Renal pelvis (tissue), 12 donors: ENCODE measurements at places on chromosomes 5 and 9.

DNA sequence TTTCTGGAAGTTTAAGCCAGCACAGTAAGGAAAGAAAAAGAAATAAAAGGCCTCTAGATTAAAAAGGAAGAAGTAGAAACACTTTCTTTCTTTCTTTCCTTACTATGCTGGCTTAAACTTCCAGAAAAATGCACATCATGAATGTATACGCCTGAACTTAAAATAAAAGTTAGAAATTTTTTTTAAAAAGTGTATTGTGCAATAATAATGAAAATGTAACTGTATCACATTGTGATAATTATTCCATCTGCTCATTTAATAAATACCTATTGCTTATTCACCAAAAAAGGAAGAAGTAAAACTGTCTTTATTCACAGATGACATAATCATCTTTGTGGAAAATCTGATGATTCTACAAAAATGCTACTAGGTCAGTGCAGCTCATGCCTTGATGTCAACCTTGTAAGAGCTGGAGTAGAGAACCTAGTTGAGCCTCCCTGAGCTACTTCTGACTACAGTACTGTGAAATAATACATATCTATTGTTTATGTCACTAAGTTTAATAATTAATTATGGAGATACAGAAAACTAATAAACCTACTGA, 49.4 kb downstream of the MCTP1 start:
- DNase-seq: no peak

DNA sequence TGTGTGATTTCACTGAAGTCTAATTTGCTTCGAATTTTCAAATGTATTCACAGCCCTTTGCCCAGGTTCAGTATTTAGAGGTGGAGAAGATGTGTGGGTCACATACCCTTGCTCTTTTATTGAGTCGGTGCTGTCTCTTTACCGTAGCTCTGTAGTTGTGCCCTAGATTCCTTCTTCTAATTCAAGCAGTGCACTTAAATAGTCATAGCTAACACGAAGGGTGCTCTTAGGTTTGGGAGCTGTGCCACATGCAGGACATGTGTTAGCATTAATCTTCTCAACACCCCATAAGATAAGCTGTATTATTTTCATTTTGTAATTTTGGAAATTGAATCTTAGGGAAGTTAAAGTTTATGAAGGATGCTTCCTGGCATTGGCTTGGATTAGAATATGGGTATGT, 293.3 kb downstream of the MAST4 start:
- DNase-seq: no peak

GRCh38 chr9:135037521-135038250, 49.8 kb upstream of the OLFM1 start:
- DNase-seq: no peak

- no peak for DNase-seq
These were observed 9.9 kb downstream of the ZFAND5 start for GRCh38 chr9:72355153-72355552.

DNA sequence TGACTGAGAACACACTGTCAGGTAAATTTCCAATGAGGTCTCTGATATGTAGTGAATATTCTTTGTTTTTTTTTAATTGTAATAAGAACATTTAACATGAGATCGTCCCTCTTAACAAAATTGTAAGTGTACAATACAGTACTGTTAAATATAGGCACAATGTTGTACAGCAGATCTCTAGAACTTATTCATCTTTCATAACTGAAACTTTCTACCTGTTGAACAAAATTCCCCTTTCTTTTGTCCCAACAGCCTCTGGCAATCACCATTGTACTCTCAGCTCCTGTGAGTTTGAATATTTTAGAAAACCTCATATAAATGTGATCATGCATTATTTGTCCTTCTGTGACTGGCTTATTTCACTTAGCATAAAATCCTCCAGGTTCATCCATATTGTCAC, 10.6 kb upstream of the PRLR start:
- no peak for DNase-seq

GRCh38 chr5:171428168-171428696, 8.8 kb downstream of the FGF18 start:
- no peak for DNase-seq

- no peak for DNase-seq
These were observed 90.6 kb downstream of the ZCCHC7 start for GRCh38 chr9:37210737-37211523.

- no peak for DNase-seq
These were observed 21.3 kb downstream of the NREP start for GRCh38 chr5:111735583-111736270.

- no peak for DNase-seq
These were observed 138.1 kb downstream of the TSSK1B start for GRCh38 chr5:113296676-113297075.

DNA sequence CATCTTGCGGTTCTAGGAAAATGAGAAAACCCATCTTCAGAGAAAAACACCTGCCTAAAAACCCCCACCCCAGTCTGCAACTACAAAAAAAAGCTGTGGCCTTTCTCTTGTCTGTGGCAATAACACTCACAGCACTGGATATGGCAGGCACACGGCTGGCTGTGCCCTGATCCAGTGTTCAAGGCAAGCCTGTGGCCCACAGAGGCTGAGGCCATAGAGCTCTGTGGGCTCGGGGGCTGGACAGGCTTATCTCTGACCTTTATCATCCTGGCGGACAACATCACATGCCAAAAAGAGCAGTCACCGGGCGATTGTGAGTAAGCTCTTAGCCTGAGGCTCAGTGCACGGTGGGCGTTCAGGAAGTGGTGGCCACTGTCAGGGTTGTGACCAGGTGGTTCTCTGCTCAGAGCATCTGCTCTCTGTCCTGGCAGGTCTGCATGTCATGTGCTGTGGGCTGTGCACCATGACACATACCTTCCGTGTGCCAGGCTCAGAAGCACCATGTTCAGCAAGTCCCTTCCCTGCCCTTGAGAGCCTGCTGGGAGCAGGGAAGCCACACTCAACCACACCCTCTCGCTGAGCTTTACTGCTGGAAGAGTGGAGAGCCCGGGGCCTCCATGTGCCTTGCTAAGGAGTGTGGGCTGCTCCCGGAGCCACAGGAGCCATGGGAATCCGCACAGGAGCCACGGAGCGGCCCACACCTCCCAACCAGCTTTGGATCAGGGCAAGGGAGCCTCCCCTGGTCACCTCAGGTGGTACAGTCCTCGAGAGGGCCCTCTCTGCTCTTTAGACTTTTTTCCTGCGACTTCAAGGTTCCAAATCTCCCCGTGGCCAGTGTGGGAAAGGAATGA, 34.6 kb upstream of the WDR38 start:
- DNase-seq: no peak

- no peak for DNase-seq
These were observed 138.9 kb downstream of the WDR41 start for GRCh38 chr5:77353251-77353650.

DNA sequence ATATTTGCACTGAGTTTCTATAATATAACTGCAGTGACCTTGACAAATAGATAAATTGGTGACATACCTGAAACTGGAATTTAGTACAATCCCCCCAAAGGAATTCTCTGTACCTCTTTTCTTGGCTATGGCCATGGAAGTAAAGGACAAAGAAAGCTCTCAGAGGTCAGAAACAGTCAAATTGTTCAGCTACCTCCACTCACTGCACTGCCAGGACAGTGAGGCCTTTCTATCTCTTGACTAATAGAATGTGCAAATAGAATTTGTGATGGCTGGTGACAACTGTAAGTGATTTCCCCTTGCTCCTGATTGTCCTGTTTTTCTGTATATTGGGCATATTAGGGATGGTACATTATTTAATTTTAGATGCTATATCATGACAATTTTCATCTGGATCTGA, 67.1 kb downstream of the CCDC192 start:
- no peak for DNase-seq

GRCh38 chr5:39783756-39784421, 359.1 kb upstream of the DAB2 start:
- no peak for DNase-seq

DNA sequence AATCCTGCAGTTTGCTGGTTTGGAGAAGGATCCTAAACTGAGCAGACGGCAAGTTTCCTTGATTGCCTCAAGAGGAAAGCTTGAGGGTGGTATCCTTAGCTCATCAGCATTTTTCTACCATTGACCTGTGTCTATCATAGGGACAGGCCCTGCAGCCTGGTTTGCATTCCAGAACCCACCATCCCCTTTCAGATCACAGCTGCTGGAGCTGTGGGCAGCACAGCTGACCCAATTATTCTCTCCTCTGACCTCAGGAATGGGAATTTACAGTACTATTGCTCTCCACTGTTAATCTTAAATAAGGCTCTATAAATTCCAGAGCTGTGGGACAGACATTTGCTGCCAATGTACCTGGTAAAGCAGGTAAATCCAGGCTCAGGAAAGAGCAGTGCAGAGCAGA, 163.0 kb downstream of the SPOCK1 start:
- DNase-seq: no peak

GRCh38 chr5:177490311-177490991, 7.0 kb downstream of the PDLIM7 start:
- no peak for DNase-seq

- no peak for DNase-seq
These were observed 297.0 kb downstream of the EFNA5 start for GRCh38 chr5:107373549-107374263.

DNA sequence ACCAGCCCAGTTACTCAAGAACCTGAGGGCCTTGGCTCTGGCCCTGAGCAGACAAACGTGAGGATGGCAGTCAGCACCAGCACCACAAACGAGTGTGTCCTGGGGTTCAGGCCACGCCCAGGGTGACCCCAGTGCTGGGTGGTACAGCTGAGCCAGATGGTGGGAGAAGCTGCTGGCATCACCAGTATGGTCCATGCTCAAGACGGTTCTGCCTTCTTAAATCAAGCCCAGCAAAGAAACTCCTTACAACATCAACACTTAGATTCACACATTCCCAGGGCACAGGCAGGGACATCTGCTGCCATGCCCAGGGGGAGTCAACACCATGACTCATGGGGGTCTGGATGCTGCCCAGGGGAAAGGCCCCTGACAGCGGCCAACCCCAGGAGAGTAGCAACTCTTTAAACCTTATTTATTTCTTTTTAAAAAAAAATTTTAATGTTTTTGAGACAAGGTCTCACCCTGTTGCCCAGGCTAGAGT, 31.3 kb downstream of the IPPK start:
- DNase-seq: no peak

GRCh38 chr5:59037941-59038797, 455.3 kb downstream of the RAB3C start:
- DNase-seq: no peak

DNA sequence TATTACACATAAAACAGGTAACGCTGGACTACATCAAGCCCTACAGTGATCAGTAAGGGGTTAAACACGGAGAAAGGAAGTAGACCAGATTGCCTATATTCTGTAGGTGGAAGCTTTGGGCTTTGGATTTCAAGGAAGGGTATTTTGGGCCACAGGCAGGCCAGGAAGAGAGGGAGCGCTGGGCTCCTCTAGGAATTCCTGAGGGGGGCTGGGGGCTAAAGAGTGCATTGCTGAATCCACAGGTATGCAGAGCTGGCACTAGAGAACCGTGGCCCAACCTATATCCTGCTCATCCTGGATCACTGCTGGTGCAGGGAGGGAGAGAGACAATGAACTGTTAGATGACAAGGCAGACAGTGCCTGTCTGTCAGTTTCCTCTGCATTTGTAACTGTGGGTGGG, 367.1 kb downstream of the CSNK1G3 start:
- DNase-seq: no peak

DNA sequence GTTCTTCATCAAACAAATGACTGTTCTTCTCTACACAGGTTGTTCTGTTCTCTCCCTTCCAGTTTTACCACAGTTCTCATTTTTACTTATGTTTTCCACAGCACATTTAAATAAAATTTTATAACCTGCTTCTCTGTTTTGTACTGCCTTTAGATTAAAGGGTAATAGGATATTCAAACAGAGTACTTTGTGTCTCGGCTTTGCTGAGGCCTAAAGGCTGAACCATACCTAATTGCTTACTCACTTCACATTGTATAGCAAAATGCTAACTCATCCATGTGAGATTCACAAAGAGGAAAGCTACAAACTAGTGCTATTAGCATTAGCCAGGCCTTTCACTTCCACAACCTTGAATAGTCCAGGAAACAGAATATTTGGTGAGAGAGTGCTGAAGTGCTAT, 200.3 kb downstream of the TRPM3 start:
- no peak for DNase-seq

DNA sequence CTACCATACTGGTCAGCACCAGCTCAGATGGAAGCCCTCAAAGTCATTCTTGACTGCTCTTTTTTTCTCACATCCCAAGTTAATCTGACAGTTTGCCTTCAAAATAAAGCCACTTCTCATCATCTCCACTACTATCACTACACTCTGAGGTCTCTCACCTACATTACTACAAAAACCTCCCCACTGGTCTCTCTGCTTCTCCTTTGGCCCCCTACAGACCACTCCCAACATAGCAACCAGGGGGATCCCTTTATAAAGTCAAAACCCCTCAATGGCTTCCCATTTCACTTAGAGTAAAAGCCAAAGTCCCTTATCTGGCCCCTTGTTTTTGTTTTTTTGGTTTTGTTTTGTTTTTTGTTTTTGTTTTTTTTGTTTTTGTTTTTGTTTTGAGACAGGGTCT, 4.6 kb downstream of the ARAP3 start:
- DNase-seq: no peak

DNA sequence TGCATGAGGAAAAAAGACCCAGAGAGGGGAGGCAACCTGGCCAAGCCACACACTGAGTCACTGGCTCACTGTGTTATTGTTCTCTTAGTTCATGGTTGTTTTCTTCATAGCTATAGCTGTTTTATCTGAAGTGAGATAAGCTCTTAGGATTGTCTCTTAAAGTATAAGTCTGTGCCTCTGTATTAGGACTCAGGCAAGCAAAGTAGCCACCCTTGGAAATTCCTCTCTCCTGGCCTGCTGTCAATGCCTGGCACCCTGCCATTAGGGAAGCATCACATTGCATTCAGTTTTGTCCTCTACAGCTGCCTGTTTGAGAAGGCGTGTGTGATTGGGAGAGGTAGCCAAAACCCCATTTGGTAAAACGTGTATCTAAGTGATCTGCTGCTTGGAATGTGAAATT, 147.4 kb upstream of the GLRA1 start:
- DNase-seq: no peak

GRCh38 chr5:141516672-141517025, 27.8 kb downstream of the PCDHGC5 start:
- no peak for DNase-seq

DNA sequence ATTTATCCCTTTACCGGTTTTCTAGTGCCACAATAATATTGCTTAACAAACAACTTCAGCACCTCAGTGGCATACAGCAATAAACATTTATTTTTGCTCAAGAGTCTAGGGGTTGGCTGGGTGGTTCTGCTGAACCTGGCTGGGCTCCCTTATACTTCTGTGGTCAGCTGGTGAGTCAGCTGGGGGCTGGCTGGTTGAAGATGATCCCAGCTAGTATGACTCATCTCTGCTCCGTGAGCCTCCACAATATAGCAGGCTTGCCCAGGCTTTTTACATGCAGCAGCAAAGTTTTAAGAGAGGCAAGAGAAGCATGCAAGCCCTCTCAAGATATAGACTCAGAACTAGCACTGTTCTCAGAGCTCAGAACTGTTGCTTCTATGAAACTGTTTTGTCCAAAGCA, 523.5 kb upstream of the CLINT1 start:
- no peak for DNase-seq

DNA sequence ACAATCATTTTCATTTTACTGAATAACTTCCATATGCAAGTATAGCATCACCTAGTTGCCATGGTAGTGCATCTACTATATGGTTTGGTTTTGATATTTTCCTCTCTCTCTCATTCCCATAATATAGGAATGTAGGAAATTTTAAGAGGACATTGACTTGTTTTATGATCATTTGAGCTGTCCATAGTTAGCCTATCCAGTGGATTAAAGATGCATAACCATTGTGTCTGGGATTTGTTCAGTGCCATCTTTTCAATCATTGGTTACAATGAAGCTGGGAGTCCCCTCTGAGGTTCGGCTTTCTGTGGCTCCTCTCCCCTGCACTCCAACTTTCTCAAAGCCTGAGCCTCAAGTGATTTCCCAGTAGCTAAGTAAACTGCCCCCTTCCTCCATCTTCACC, 458.5 kb downstream of the RAB3C start:
- DNase-seq: no peak
